ENCODE measurements at places on chromosomes 1 and 21. TPM values are rescaled to one million over a fixed set of nuclear protein-coding genes. Genes with fewer than 3 reads are reported as not detected.

Gene KMO
- 14.2 TPM for total RNA-seq

DNA sequence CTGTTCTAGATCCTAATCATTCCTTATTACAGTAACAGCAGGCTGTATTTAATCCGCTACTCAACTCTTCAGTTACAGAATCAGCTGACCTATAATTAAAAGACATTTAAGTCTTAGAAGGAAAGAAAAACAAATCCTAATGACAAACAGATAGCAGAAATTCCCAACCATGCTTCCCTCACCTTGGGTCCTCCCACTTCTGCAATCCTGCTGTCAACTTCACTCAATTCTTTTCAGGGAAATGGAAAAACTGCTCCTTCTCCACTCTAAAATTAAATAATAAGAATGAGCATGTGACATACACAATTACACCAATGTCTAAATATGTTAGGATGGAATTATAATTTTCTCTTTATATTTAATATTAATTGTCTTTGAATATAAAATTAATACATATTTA, 182.6 kb upstream of the LYPLAL1 start:
- no peak for DNase-seq

Gene SLC30A1
- total RNA-seq, result 7.9 TPM

Gene PPIH
- total RNA-seq, result 81.3 TPM

GRCh38 chr21:36751383-36751782, 52.5 kb downstream of the SIM2 start:
- no peak for DNase-seq

- no peak for DNase-seq
These were observed 22.9 kb upstream of the CYYR1 start for GRCh38 chr21:26595971-26596370.

GRCh38 chr1:77783141-77783540, 3.7 kb downstream of the MIGA1 start:
- no peak for DNase-seq

GRCh38 chr1:96565546-96565945, 156.0 kb upstream of the PTBP2 start:
- DNase-seq, result no peak

- no peak for DNase-seq
These were observed 8.4 kb downstream of the SNX27 start for GRCh38 chr1:151620286-151620685.

GRCh38 chr1:111769517-111770146, 13.9 kb downstream of the DDX20 start:
- DNase-seq, result peak; percentile 80

DNA sequence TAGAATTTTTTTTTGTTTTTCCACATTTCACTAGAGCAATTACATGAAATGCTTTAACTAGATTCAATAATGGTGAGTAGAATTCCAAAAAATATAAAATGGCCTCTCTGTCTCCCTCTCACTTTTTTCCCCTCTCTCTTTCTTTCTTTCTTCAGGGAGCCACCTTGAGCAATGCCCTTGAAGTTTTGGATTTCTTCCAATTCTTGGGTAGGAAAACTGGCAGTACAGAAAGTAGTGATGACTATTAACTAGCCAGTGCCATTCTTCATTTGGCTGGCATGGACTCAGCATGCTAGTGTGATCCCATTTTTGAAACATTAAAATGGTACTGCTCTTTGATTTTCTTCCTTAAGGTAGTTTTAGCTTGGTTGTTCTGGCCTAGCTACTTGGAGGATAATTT, 4.5 kb upstream of the FNBP1L start:
- DNase-seq, result no peak

- no peak for DNase-seq
These were observed 1.6 kb downstream of the HIVEP3 start for GRCh38 chr1:41917076-41917475.

DNA sequence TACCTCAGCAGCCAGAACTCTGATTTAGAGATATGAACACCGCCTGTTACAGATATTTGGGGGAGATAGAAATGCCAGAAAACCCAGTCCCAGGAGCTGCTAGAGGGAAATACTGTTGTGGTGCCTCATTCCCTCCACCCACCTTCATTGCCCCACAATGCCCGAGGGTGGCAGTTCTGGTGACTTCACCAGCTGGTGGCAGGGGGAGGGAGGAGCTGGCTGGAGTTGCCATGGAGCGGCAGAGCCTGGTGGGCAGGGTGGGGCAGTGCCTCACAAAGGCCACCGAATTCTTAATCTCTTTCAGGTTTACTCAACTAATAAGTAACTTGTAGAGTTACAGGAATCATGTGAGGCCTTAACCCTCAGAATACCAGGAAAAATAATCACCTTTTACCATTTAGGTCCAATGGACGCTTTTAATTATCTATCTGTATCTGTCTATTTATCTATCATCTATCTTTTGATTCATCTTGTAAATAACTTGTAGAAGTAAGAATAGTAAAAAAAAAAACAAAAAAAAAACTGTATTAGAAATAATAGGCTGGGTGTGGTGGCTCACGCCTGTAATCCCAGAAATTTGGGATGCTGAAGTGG, 11.7 kb upstream of the S100A11 start:
- DNase-seq, result no peak
